ENCODE measurements at places on chromosomes 2 and 18.

- no peak for DNase-seq
These were observed 658.0 kb upstream of the CDH2 start for GRCh38 chr18:28834889-28835288.

DNA sequence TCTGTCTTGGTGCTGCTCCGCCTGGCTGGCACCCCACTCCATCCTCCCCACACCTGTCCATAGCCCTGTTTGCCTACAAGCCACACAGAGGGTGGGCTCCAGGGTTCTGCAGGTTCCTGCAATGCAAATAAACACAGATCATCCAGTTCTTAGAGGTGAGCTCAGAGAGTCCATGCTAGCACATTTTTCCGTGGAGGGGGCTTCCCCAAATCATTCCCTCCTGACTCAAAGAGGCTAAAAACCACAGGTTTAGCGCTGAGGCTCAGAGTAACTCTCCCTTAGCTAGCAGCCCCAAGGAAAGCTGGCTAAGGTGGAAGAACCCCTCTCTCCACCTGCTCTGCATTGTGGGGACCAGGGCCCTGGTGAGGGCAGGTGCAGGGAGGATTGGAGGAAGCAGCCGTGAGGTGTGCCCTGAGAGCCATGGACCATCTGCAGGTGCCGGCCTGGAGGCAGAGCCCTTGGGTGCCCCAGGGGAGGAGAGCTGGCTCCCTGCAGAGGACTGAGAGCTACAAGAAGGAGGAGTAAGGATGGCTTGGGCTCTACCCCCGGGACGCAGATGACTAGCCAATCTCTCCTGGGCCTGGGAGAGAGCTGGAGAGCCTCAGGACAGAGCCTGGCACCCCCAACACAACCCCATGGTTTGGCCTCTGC, 23.8 kb upstream of the TEX44 start:
- no peak for DNase-seq

DNA sequence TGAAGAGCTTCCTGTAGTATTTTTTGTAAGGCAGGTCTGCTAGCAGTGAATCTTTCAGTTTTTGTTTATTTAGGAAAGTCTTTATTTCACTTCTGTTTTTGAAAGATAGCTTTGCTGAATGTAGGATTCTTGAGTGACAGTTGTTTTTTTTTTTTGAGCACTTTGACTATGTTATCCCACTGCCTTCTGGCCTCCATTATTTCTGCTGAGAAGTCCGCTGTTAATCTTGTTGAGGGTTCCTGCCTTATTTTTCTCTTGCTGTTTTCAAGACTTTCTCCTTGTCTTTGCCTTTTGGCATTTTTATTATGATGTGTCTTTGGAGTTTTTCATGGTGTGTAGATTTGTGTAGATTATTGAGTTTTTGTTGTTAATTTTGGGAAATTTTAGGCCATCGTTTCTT, 21.9 kb downstream of the RBFA start:
- DNase-seq = no peak

DNA sequence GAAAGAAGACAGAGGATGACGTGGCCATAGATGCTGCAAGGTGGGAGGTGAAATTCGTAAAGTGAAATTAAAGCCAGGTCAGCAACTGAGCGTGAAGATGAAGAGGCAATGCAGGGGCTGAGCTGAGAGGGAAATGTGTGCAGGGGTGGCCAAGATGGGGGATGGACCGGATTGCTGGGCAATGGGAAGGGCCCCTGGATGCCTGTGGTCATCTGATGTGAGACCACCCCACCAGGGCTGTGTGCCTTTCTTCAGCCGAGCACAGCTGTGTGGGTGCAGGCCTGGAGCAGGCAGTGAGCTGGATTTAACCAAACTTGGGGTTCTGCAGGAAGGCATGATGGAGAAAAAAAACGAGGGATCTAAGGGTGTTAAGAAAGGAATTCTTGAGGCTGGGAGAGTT, 80.4 kb downstream of the ZCCHC2 start:
- DNase-seq = no peak
